ENCODE measurements at places on chromosomes 7 and 10.

DNA sequence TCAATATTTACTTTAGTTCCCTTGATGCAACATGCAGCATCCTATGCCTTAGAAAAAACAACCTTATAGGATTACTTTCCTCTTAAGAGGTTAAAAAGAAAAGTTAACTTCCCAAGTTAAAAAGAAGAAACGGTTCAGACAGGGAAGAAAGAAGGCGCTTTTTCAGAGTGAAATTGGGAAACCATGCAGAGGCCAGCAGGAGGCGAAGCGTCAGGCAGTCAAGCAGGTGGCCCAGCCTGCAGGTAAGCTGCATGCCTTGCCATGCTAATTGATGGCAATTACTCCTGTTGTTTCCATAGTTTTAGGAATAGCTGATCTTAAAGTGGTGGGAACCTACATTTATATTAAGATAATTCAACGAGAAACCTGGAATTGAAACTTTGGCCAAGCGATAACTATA, 302.6 kb upstream of the SP4 start:
- no peak for DNase-seq

- no peak for DNase-seq
Measured at GRCh38 chr7:121388950-121389349, 7.2 kb downstream of the FAM3C start.

- DNase-seq = no peak
Measured at GRCh38 chr10:117543225-117544003, 868 bp downstream of the EMX2 start.

GRCh38 chr10:74039561-74040145, 41.7 kb downstream of the VCL start:
- DNase-seq = no peak

GRCh38 chr7:48207155-48207675, 36.0 kb downstream of the ABCA13 start:
- no peak for DNase-seq

DNA sequence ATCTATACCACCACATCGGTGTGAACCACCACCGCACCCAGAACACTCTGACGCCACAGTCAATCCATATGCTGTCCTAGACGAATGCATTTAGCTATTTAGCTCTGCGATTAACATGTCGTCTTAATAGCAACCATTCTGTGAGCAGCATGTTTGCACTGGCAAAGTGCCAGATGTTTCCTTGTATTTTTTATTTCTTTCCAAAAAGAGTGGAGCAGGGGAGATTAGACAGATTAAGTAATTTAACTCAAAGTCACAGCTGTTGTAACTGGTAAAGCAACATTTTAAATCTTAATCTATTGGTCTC, 57.0 kb upstream of the ARL4A start:
- DNase-seq = no peak

- no peak for DNase-seq
Measured at GRCh38 chr7:92685136-92686042, 95.2 kb upstream of the FAM133B start.

DNA sequence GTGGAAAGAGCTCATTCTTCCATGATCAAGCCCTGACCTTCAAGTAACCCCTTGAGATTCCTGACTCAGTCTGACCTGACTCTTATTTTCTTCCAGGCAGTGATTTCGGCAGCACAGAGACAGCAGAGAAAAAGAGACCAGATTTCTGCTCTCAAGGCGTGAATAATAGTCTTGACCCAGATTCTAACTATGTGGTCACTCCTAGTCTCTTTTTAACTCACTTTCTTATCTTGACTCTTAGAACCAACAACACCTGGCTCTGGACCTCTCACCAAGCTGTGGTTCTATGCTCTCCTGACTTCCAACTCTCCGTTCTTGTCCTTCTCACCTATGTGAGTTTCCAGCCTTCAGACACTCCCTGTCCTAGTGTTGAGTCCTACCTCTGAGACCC, 36.9 kb upstream of the KDM7A start:
- DNase-seq = no peak

DNA sequence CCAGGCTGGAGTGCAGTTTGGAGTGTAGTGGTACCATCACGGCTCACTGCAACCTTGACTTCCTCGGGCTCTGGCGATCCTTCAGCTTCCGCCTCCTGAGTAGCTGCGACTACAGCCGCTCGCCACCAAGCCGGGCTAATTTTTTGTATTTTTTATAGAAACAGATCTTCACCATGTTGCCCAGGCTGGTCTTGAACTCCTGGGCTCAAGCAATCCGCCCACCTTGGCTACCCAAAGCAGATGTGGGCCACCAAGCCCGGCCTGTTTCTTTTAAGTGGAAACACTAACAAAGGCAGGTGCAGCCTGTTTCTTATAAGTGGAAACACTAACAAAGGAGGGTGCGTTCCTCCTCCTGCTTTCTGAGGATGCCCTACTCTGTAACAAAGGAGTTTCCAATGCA, 18.2 kb downstream of the PRF1 start:
- no peak for DNase-seq

GRCh38 chr7:92854501-92855238, 18.3 kb upstream of the CDK6 start:
- no peak for DNase-seq

DNA sequence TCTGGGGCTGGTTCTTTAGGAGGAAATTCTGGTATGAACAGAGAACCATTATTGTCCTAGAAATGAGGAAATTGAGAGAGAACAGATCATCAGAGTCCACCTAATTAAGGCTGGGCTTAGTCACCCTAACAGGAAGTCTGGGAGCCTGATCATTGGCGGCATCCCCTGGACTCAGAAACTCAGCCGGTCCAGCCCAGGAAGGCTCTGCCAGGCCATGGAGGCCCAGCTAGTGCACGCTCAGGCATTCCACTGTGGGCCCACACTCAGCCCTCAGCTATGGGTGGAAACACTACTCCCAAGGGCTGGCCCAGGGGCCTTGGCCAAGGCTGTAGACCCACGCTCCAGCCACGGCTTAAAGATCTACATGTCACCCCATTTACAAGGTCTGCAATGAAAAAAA, 109.2 kb downstream of the PTPN20 start:
- DNase-seq = no peak

DNA sequence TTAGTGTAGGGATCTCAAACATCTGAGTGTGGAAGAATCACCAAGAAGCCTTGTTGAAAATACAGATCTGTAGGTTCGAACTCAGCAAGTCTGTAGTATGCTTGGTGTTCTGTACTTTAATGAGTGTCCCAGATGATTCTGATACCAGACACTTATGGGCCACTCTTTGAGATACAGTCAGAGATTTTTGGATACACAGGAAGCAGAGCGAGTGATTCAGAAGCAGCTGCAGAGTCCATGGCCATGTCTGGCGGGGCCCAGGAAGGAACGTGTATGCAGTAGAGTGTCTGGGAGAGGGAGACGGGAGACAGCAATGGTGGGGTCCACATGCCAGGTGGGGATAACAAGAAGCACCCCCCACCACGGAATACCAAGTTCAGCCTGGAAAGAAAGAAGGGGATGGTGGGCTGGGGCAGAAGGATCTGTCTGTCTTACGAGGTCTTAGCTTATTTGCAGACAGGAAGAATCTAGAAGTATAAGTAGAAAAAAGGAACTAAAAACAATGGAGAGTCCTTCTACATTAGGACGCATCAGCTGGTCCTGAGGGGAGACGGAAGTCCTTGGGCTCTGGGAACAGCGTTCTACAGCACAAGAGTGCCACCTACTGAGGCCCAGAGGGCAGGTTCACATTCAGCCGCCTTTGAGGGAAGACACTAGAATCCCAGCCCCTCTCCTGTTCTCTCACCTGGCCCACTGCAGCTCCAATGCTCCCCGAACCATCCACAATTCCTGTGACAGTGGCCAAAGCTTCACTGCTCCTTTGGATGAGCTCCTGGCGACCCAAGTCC, 55.4 kb downstream of the SLC37A3 start:
- DNase-seq = no peak

GRCh38 chr10:126153711-126154628, 234.3 kb downstream of the ADAM12 start:
- no peak for DNase-seq
